ENCODE measurements at places on chromosomes 4 and X.

GRCh38 chrX:15496824-15497223 is 3.7 kb upstream of the PIR start:
- DNase-seq: no peak

GRCh38 chr4:4203688-4204400 is 22.9 kb downstream of the OTOP1 start:
- DNase-seq: no peak

GRCh38 chr4:147396105-147396504 is 84.8 kb upstream of the EDNRA start:
- DNase-seq: no peak

DNA sequence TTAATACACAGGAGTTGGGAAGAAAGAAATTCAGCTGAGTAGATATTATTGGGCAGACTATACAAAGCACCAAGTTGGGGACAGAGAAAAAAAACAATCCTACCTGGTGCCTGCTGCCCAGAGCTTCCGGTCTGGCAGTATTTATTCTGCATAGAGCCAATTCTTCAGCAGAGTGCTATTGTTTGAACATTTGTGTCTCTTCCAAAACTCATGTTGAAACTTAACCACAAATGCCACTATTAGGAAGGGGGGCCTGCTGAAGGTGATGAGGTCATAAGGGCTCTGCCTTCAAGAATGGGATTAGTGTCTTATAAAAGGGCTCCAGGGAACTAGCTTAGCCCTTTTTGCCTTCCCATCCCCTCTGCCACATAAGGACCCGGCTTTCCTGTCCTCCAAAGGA is 136.2 kb downstream of the EVC2 start:
- DNase-seq: no peak

DNA sequence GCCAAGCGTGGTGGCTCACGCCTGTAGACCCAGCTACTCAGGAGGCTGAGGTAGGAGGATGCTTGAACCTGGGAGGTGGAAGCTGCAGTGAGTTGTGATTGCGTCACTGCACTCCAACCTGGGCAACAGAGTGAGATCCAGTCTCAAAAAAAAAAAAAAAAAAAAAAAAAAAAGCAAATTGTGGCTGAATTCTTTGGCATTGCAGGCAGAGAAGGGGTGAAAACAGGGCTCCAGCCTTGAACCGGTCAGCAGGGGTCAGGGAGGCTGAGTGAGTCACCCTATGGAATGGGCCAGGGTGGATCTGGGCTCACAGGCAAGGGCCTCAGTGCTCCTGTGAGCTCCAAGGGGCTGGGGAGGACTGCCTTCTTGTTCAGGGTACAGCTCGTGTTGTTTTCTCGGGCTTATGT is 13.2 kb upstream of the FAM3A start:
- DNase-seq: no peak

DNA sequence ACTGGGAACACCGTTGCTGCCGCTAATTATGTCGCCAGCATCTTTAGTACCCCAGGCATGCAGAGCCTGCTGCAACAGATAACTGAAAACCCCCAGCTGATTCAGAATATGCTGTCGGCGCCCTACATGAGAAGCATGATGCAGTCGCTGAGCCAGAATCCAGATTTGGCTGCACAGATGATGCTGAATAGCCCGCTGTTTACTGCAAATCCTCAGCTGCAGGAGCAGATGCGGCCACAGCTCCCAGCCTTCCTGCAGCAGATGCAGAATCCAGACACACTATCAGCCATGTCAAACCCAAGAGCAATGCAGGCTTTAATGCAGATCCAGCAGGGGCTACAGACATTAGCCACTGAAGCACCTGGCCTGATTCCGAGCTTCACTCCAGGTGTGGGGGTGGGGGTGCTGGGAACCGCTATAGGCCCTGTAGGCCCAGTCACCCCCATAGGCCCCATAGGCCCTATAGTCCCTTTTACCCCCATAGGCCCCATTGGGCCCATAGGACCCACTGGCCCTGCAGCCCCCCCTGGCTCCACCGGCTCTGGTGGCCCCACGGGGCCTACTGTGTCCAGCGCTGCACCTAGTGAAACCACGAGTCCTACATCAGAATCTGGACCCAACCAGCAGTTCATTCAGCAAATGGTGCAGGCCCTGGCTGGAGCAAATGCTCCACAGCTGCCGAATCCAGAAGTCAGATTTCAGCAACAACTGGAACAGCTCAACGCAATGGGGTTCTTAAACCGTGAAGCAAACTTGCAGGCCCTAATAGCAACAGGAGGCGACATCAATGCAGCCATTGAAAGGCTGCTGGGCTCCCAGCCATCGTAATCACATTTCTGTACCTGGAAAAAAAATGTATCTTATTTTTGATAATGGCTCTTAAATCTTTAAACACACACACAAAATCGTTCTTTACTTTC is 1.8 kb downstream of the UBQLN2 start:
- no peak for DNase-seq

- DNase-seq: no peak
These were observed 41.6 kb downstream of the TRPC5OS start for GRCh38 chrX:111917591-111917990.

DNA sequence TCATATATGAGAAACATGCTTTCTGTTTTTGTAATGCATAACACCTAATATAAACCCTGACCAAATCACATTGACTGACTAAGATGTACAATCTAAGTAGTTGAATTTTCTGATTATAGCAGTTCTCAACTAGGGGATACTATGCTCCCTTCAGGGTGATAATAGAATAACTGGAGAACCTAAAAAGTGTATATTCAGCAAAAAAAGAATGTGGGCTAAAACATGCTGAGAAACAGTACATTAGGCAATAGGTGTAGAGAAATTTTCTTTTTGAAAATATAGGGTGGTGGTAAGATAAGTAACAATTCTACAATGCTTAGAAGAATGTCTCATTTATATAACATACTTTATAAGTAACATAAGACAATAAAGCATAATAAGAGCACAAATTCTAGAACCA is 239.6 kb downstream of the SPOCK3 start:
- no peak for DNase-seq

DNA sequence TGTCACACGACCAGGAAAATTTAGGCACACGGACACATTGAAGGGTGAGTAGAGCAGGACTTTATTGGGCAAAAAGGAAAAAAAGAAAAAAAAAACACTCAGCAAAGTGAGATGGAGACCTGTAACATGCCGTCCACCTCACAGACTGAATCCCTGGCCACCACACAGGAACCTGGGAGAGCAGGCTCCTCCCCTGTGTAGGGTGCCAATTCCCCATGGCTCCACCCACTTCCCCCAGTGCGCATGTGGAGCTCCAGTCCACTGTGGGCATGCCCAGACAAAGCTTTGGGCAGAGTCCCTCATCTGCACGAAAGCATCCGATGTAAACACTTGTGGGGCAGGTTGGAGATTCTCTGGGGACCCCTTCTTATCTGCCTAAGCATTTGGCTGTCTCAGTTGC is 23.6 kb upstream of the CBR4 start:
- no peak for DNase-seq

DNA sequence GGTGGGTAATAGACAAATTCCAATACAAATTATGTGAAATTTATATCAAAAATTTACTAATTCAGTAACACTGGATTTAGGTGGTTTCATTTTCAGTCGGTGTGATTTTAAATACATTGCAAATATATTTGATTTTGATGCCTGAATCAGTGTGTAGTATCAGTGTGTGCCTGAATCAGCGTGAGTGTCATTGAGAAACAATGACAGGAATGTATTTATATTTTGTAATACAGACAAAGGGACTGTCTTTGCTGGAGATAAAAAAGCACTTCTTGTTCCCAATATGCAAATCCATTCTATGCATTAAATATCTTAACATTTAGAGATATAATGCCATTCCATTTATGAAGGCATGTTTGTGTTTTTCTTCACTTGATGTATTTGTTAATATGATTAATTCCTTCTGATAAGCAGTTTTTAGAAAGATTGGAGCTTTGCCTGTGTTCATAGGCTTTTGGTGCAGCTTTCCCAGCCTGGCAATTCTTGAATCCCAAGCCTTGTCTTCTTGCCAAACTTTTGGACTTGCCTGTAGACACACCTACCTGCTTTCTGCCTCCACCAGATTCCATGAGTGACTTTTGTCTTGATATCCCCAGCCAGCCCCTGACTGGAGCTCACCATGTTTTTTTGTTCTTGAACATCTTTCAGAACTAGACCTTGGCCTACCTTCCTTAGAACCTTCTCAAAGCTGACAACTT is 243.8 kb downstream of the ADGRL3 start:
- DNase-seq: no peak

DNA sequence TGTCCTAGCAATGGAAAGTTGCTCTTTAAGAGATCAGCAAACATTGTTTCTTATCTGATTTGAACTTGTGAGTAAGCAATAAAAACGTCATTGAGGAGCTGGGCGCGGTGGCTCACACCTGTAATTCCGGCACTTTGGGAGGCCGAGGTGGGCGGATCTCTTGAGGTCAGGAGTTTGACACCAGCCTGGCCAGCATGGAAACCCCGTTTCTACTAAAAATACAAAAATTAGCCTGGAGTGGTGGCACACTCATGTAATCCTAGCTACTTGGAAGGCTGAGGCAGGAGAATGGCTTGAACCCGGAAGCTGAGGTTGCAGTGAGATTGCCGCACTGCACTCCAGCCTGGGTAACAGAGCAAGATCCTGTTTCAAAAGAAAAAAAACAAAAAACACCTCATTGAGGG is 11.2 kb upstream of the PLAC8 start:
- no peak for DNase-seq

DNA sequence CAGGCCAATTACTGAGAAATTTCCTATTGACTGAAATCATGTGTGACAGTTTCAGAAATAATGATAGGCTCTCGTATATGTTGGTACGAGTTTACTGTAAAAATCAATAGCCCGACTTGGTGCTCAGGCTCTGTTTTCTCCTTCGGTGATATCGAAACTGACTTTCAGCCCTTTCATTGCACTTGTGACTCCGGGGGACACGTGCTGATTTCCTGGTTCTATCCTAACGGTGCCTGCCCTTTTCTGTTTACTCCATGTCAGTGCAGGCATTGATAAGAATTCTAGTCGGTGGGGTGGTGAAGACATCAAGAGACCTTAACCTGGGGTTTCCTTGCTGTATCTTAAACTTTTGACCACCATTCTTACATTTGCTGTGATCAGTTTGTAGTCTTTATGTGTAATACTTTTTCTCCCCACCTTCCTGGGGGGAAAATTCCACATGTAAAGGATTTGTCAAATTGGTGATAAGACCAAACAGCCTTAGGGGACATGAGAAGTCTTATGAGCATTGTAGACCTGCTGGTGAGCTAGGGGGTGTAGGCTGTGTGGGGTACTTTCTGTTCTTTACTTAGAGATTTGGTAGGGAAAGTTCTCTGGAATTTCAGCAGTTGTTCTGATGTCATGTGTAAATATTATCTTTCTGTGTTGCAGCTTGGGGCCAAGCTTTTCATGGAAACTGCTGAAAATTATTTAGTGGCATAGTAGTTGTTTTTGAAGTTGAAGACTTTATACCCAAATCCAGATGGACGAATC is 52.7 kb downstream of the TMEM131L start:
- DNase-seq: no peak

GRCh38 chr4:157270108-157270507 is 49.6 kb downstream of the GRIA2 start:
- no peak for DNase-seq

- peak; percentile 98 for DNase-seq
These were observed 730 bp downstream of the MANBA start for GRCh38 chr4:102759831-102760644.

GRCh38 chr4:71303287-71303686 is 35.5 kb upstream of the SLC4A4 start:
- DNase-seq: no peak

DNA sequence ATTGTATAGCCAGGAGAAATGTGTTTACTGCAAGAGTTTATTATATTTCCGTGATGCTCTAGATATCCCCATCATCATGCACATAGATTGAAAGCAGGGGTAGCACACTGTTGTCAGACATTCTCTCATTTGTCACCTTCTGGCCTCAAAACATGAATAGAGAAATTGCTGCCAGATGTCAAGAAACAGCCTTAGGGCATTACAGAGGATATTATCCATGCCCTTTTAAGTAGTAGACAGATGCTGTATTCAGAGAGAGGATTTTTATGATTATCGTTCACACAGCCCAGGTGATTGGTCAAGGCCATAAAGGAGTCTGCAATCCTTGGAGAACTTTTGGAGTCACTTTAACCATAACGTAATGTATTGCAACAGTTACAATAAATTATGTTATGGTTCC is 1961.5 kb upstream of the TENM3 start:
- no peak for DNase-seq

GRCh38 chr4:112138538-112138937 is 6.7 kb upstream of the FAM241A start:
- no peak for DNase-seq

DNA sequence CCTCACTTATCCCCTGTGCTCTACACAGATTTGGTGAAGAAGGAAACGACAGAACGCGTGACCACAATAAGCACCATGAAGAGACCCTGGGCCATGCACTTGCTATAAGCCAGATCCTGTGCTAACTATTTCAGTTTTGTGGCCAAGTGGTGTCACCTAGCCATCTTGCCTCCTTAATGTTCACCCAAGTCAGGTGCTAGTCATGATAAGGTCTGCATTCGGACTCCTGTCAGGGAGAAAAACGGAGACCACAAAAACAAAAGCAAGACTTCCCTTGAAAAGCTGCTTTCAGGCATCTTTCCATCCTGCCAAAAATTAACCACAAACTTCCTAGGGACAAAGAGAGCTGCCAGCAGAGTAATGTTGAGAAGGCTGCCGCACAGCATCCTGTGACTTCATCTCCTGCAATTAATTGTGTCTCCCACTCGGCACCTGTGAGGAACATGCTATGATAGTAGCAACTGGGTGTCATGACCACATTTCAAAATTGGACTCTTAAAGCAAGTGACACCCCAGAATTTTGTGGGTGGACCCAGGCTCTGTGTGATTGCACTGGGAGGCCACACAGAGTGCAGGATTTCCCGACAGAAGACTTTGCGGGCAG is 8.8 kb upstream of the IDS start:
- DNase-seq: peak; percentile 65

DNA sequence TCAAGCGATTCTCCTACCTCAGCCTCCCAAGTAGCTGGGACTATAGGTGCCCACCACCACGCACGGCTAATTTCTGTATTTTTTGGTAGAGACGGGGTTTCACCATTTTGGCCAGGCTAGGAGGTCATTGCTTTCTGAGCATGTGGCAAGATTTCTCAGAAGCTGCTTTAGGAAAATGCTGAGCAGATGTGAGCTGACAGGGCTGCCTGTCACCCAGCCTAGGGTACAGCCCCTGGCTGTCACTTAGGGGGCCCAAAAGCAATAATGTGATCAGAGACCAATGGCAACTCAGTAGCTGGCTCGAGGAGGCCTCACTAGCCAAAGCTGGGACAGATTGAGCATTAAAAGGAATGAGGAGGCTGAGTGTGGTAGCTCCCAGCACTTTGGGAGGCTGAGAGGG is 64.8 kb downstream of the TNIP2 start:
- DNase-seq: no peak

- no peak for DNase-seq
These were observed 34.6 kb upstream of the TMPRSS11D start for GRCh38 chr4:67918428-67918827.

Measured in hematopoietic multipotent progenitor cell (in vitro differentiated cells).